ENCODE measurements at places on chromosomes 16 and 17.

DNA sequence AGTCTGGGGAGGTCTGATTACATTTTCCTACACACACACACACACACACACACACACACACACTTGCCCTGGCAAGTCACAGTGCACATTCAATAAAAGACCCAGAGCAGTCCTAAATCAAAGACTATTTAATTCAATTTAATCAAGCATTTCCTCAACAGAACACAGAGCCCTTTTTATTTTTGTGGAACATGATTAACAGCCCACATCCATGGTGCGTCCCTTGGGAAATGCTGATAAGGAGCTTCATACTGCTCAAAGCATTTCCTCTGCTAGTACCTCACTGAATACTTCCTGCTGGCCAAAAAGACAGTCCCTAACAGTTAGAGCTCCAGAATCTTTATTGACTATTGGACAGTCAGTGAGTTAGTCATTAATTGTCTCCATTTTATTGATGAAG lies 43.1 kb upstream of the MYH10 start:
- DNase-seq, result no peak

DNA sequence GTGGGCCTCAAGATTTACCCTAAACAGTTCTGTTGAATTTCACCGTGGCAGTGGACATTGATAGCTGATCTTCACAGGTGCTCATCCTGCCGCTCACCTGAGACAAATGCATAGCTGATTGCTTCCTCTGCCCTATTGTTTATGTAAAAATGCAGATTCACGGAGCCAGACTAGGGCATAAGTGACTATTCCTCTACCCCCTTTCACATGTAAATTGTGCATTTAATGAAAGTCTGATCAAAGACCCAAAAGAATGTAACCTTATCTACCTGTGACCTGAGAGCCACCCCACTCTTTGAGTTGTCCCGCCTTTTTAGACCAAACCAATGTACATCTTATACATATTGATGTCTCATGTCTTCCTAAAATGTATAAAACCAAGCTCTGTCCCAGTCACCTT lies 312.4 kb upstream of the CDH5 start:
- DNase-seq, result no peak

DNA sequence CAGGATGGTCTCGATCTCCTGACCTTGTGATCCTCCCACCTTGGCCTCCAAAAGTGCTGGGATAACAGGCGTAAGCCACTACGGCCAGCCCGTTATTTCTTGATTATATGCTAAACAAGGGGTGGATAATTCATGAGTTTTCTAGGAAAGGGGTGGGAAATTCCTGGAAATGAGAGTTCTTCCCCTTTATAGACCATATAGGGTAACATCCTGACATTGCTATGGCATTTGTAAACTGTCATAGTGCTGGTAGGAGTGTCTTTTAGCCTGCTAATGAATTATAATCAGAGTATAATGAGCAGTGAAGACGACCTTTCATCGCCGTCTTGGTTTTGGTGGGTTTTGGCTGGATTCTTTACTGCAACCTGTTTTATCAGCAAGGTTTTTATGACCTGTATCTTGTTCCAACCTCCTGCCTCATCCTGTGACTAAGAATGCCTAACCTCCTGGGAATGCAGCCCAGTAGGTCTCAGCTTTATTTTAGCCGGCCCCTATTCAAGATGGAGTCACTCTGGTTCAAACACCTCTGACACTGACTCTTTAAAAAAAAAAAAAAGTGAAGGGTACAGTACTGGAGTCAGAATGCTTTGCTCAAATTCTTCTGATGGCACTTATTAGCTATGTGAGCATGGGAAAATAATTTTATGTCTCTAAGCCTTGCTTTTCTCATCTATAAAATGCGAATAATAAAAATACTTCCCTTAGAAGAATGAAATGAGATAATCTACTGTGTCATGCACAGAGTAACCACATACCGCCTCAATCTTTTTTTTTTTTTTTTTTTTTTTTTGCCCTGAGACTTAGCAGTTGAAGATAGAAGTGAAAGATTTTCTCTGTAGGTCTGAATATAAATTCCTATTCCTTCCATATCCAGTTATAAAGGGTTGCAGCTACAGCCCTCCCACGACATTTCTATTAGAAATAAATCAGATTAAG lies 5.1 kb upstream of the CALCOCO2 start:
- no peak for DNase-seq

- DNase-seq, result no peak
Observed at GRCh38 chr16:49543631-49543946, 170.0 kb downstream of the C16orf78 start.

DNA sequence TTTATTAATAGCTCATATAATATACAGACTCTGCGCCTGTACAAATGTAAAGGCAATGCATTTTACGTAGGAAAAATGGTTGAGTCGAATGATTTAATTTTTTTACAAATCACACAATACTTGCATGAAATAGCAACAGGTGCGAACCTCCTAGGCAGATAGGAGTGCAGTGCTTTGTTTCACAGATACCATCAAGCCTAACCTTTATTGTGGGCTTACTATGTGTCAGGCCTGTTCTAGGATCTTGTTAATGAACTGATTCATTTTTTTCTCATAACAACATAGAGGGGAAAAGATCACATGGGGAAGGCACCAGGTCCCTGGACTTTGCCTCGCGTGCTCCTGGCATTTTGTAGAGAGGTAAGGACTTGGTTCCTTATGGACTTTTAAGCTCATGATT lies 107.8 kb downstream of the PRKCB start:
- DNase-seq, result no peak

- no peak for DNase-seq
Observed at GRCh38 chr17:28500712-28501379, 5.3 kb upstream of the FOXN1 start.

DNA sequence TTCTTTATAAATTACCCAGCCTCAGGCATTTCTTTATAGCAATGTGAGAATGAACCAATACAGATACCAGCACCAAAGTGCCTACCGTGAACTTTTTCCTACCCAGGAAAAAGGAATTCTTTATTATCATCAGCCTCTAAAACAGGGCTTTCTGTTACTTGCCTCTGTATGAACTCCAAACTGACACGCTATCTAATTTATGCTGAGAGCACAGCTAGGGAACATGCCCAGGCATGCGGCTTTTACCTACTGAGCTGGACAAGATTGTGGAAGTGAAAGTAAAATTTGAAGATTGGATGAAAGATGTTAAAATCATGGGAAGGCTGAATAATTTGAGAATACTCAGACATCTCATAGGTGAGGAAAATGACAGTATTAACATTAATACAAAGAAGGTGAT lies 24.4 kb upstream of the ADCY9 start:
- DNase-seq, result no peak

DNA sequence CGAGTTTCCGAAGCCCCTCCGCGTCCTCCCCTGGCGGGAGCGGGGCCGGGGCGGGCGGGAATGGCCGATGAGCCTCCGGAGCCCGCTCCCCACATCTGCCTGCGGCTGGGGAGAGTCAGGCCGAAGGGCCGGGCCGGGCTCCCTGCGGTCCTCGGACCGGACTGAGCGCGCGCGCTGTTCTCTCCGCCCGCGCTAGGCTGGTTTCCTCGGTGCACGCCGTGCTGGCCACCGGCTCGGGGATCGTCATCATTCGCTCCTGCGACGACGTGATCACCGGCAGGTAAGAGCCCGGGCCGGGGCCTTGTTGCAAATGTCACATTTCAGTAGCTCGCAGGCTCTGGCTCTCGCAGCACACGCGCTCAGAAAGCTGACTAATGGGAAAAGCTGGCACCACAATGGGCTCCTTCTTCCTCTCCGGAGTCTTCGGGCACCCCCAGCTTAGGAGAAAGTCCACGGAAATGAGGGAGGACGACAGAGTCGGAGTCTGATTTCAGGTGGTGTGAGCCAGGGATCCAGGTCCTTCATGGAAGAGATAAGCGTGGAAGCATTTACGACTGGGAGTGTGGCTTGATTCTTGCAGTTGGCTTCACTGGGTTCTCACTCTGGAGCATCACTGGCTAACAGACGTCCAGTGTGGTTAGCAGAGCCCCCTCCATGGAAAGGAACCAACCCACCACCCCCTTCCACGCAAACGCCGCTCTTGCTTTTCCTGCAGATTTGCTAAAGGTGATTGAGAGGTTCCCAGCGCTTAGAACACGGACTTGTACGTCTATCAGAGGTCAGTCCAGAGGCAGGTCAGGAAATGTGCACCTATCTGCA lies 715 bp downstream of the TLCD3A start:
- DNase-seq, result no peak

GRCh38 chr17:29581583-29582253 lies 7.7 kb downstream of the GIT1 start:
- no peak for DNase-seq

DNA sequence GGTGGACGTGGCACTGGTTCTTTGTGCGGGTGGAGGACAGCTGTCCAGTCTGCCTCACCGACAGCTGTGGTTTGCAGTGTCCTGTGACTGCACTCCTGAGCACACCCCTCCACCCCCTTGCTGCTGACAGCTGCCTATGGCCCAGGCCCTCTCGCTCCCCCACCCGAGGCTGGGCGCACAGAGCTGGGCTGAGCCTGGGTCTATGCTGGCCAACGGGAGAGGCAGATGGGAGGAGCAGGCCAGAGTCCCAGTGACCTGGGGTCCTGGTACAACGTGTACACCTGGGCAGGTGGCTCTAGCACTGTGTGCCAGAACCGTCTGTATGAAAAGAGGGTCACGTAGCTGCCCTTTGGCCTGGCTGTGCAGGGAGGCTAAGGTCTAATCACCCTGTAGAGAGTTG lies 30.5 kb downstream of the BAIAP2 start:
- no peak for DNase-seq

DNA sequence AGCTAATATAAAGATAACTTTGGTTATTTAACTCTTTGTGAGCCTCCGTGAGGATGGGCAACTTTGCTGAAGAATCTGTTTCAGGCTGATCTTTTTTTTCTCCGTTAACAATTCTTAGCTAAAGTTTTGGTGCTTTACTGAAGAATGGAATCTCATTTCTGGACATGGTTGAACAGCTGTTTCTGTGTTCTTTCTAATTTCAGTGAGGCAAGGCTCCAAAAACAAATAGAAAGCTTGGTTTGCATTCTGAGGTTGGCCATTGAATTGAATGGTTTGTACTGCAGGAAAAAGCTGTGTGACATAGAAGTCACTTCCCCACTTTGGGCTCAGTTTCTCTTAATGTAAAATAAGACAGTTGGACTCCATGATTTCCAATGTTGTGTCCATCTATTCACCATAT lies 22.3 kb upstream of the HLF start:
- no peak for DNase-seq

- no peak for DNase-seq
Observed at GRCh38 chr17:20059728-20060188, 50.6 kb downstream of the SPECC1 start.

DNA sequence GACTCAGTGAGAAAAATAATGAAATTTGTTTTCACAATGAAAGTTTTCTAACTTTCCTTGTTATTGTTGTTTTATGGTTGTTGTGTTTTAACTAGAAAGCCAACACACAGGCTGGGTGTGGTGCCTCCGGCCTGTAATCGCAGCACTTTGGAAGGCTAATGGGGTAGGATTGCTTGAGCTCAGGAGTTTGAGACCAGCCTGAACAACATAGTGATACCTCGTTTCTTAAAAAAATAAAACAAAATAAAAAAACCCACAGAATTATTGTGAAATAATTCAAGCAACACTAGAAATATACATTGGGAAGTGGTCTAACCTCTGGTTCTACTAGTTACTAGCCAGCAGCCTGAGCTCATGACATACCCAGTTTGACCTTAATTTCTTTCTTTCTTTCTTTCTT lies 630 bp downstream of the MILR1 start:
- DNase-seq, result no peak

- no peak for DNase-seq
Observed at GRCh38 chr17:48642059-48642842, 16.1 kb upstream of the HOXB9 start.

GRCh38 chr16:16928532-16929109 lies 542.1 kb downstream of the XYLT1 start:
- no peak for DNase-seq

DNA sequence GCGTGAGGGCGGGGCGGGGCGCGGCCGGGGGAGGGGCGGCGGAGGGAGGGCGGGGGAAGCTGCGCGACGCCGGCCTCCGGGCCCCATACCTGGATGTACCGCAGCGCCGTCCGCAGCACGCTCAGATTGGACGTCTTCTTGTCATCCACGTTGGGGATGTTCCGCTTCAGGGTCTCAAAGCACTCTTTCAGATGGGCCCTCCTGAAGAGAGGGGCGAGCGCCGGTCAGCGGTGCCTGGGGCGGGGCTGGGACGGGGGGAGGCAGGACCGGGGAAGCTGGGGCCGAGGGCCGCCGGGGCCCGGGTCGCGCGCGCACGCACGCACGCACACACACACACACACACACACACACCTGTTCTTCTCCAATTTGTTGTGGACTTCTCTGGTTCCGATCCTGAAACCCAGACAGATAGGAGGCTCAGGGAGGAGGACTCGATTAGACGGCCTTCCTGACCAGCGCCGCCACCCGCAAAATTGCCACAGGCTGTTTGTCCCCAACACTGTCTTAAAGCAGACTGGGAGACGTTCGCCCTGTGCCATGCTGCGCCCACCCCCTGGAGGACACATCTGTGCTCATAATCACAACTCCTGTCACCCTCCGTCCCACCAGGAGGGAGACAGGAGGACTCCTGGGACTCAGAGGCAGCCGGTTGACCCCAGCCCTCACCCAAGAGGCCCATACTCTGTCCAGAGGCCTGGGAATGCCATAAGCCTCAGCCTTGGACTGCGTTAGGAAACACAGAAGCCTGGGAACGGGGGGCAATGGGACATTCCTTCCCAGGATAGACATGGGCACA lies 6.7 kb downstream of the MNT start:
- DNase-seq, result no peak

GRCh38 chr17:27242951-27243350 lies 51.0 kb upstream of the WSB1 start:
- DNase-seq, result no peak

DNA sequence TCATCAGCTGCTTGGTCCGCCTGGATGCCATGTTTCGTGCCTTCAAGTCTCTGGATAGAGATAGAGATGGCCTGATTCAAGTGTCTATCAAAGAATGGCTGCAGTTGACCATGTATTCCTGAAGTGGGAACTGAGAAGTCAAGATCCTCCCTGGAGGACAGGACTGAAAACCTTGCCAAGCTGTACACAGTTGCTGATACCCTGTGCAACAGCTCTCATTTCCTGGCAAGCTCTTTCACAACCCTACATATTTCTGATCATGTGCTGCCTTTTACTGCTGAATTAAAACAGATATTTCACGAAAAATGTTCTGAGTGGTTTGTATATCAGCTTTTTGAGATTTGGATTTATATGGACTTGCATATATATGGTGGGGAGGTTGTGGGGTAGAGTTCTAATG lies 898 bp downstream of the CAPNS2 start:
- DNase-seq, result no peak
